Natural killer cell (primary cell): ENCODE measurements at places on chromosomes 2 and 18.

DNA sequence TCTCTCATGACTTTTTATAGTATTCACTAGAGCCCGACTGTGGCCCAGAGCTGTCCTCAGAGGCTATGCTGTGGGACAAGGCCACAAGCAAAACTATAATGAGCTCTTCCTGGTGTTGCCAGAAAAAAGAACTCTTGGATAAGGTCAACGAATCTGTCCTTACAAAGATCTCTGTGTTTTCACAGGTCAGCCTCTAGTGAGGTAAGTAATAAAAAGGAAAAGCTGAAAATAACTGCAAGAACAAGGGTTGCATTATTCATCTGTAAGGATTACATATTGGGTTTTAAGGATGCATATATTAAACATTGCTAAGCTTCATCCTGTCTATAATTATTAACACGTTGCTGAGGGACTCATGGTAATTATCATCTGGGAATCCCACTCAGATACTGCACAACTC lies 62.8 kb upstream of the ATL2 start:
- DNase-seq: no peak

- DNase-seq: no peak
Measured at GRCh38 chr2:121286506-121286905, 1.5 kb upstream of the TFCP2L1 start.

DNA sequence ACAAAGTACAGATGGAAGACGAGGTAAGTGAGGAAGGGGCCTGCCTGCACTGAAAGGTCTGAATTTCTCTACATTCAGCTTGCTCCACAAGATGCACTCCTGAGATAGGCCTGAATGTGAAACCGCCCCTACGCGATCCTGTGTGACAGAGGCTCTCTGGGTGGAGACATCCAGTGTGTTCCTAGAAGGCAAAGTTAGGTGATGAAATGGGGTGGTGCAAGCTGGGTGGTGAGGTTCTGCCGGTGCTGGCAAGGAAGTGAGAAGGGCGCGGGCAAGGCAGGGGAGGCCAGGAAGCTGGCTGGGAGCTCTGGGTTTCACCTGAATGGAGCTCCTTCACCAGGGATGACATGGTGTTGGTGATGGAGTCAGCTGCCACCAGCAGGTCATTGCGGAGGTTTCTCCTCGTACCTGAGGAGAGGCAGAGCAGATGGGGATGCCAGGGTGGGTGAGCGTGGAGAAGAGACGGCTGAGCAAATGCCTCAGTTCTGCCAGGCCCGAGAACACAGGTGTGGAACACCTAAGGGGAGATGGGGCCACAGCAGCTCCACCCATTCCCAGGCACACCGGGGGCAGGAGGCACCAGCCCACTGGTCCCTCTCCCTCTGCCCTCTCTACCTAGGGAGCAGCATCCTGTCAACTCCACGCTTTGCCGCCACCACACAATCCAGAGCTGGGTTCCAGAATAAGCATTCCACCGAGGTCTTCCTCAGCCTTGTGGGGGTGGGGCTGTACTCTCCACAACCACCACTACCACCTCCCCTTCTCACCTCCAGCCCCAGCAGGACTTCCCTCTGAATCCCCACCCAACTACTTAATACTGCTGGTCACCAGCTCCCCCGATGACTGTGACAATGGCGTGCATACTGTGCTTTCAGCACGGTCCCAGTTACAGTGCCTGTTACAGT lies 45.5 kb upstream of the DNMT3A start:
- no peak for DNase-seq

- no peak for DNase-seq
Measured at GRCh38 chr2:215973954-215974699, 39.2 kb downstream of the MREG start.

DNA sequence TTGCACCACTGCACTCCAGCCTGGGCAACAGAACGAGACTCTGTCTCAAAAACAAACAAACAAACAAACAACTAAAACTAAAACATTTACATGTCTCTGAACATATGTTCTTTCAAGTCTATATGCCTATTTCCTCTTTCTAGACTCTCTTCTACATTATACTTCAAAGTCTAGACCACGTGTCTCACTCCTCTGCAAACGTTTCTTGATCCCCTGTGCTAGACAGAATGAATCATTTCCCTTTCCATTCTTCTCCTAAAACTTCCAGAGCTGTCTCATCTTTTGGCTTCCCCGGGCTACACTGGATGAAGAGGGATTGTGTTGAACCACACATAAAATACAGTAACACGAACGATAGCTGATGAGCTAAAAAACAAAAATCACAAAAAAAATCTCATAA lies 67.1 kb downstream of the BAZ2B start:
- DNase-seq: no peak
